Activated B cell treated with CpG ODN at 0.5 μM for 24 hours (primary cell): ENCODE measurements at places on chromosomes 16 and 17.
A peak's percentile ranks its signal among the peaks of the same experiment; 100 is the strongest.

- DNase-seq = no peak
Observed at GRCh38 chr16:19088341-19088916, 21.0 kb downstream of the COQ7 start.

GRCh38 chr16:50338371-50339231, 30.2 kb downstream of the BRD7 start:
- no peak for DNase-seq

- no peak for DNase-seq
Observed at GRCh38 chr16:9176547-9177418, 85.3 kb downstream of the HAPSTR1 start.

GRCh38 chr16:77336637-77337036, 98.2 kb downstream of the ADAMTS18 start:
- no peak for DNase-seq

DNA sequence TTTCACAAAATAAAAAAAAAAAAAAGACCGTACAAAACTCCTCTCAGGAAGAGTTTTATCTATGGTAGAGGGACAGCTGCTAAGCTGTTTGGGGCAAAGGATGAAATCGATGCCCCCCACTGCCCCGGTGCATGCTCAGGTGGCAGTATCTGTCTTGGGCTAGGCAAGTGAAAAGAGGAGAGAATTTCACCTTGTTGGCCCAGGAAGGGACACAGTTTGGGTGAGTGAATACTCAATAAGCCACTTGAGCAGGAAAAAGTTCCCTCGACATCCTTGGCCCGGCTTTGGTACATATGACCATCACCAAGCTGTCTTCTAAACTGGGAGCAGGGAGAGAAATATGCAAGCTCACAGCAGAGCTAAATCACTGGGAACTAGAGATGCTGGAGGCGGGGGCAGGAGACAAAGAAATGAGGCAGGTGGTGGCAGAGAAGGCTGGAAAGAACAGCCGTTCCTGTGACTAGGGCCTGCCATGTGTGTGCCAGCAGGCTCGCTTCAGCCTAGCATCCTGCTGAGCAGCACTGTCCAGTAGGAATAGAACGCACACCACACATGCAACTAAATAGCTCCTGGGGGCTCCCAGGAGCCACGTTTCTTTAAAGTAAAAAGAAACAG, 8.2 kb upstream of the EIF1 start:
- no peak for DNase-seq

DNA sequence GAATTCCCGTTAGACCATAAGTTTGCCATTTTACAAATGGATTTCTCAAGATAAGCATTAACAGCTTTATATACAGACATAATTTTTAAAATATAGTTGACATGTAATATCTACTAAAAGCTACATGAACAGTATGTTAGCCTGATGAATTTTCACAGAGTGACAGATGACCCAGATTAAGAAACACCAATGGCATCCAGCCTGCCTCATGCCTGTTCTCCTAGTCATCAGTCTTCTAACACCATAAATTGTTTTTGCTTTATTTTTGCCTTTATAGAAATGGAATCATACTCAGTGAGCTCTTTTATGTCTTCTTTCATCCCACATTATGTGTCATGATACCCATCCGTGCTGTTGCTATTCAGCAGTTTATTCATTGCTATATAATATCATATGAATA, 80.0 kb downstream of the ATF7IP2 start:
- DNase-seq = no peak

GRCh38 chr17:76830987-76831715, 37.1 kb upstream of the MGAT5B start:
- DNase-seq = no peak

- no peak for DNase-seq
Observed at GRCh38 chr17:32289471-32290070, 23.9 kb downstream of the RHBDL3 start.

GRCh38 chr17:48152289-48152688, 44.7 kb downstream of the SNX11 start:
- no peak for DNase-seq

DNA sequence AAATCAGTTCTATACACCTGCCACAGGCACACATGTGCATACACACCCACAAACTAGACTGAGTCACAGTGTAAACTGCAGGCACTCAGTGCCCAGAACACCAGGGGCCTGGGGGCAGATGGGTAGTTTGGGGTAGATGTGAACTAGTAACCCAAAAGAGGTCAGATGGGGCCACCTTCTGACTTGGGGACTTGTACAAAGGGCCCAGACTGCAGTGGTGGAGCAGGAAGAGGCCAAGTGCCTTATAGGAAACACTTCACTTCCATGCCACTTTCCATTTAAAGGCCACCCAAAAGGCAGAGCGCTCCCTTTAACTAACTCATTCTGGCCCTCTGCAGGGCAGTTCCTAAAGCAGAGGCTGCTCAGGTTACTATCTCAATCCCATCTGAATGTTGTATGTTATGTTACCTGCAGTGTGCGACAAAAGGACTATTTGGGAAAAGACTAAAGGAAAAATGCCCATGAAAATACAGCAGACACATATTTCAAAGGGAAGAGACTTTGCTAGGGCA, 27.8 kb upstream of the ERN1 start:
- DNase-seq = no peak

GRCh38 chr17:77404812-77405581, 264.2 kb downstream of the SEC14L1 start:
- peak; percentile 60 for DNase-seq

DNA sequence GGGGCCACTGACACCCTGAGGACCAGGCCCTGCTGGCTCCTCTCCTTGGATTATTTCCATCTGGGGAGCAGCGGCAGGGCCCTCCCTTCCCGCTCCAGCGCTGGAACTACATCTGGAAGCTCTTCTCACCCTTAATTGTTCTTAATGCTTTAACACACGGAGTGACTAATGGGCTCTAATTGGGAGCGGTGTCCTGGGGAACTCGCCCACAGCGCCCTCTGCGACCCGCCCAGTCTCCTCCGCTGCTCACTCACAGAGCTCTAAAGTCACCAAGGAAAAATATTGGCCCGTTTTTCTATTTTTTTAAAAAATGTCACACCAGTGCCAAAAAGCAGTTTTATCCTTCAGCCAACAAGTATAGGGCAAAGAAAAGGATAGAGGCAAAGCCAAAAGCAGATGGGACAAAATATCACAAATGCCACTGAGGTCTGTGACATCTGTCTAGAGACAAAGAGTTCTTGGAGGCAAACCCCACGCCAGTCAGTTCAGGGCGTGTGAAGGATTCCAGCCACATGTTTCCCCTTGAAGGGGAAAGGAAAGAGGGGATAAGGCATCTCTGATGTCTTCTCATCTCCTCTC, 134.7 kb downstream of the RBFOX3 start:
- no peak for DNase-seq

DNA sequence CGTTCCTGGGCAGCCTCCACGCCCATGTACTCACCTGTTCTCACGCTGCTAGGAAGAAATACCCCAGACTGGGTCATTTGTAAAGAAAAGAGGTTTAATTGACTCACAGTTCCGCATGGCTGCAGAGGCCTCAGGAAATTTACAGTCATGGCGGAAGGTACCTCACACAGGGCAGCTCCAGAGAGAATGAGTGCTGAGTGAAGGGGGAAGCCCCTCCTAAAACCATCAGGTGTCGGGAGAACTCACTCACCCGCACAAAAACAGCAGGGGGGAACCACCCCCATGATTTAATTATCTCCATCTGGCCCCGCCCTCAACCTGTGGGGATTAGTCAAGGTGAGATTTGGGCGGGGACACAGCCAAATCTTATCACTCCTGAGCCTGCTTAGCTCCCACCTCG, 18.2 kb downstream of the RAB40C start:
- no peak for DNase-seq
